ENCODE measurements at places on chromosomes 6 and 20.

- DNase-seq: peak; percentile 35
These were observed 31.9 kb downstream of the NTSR1 start for GRCh38 chr20:62740286-62741141.

GRCh38 chr6:97081010-97081590 lies 156.6 kb downstream of the KLHL32 start:
- no peak for DNase-seq

DNA sequence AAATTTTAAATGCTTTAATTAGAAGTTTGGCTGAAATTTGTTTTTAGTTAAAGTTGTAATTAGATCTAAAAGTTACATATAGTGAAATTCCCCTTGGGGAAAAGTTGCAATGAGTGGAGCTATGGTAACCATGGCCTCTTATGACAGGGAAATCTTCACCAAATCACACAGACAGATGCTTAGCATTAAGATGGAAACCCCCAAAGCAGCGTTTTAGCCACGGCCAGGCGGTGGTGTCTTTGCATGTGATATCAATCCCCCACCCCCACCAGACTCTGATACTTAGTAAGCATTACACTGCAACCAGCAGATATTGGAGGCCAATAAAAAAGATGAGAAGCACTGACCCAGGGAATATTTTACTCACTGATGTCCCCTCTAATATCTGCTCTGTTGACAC lies 75.7 kb downstream of the REPS1 start:
- no peak for DNase-seq

DNA sequence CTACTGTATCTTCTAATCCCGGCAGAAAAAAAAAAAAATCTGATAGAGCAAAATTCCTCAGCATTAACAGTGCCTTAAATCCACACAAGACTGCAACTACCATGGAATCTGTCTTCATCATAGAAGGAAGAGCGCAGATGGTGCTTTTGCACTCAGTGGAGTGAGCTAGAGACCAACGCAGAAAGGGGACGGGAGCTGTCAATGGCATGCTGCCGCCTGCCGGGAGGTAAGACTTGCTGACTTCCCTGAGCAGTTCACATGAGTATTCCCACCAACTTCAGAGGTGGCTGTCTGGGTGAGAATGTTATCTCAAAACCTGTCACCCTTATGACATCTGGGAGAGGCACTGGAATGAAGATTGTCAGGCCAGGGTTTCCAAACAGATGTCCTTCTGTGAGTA lies 35.6 kb downstream of the DZANK1 start:
- no peak for DNase-seq
